ENCODE measurements at places on chromosomes 11 and 22.

DNA sequence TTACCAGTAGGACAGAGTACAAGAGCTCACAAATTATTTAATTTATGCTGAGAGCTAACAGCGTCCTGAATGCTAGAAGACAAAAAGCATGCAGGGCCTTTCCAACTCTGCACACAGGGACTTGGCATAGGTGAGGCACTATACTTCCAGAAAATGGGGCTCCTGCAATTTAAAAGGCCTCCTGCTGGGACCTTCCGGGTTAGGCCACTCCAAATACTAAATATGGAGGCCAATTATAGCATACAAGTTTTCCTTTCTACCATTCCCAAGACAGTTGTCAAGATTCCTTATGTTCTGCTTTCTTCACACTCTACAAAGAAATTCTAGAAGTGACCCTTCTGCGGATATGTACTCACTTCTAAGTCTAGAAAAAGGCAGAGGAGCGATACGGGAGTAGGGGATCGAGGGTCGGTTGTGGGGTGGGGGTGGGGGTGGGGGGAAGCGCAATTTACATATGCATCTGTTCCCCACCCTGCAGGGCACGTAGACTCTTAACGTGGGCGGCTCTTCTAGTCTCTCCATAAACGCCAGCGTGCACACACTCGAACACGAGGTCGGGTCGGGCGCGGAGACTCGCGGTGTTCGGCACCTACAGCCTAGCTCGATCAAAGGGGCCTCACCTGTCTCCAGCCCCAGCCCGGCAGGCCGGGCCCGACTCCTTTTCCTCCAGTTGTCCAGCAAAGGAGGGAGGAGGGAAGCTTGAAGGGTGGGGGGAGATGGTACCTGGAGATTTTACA lies 728 bp downstream of the DCUN1D5 start:
- DNase-seq, result peak; percentile 59

DNA sequence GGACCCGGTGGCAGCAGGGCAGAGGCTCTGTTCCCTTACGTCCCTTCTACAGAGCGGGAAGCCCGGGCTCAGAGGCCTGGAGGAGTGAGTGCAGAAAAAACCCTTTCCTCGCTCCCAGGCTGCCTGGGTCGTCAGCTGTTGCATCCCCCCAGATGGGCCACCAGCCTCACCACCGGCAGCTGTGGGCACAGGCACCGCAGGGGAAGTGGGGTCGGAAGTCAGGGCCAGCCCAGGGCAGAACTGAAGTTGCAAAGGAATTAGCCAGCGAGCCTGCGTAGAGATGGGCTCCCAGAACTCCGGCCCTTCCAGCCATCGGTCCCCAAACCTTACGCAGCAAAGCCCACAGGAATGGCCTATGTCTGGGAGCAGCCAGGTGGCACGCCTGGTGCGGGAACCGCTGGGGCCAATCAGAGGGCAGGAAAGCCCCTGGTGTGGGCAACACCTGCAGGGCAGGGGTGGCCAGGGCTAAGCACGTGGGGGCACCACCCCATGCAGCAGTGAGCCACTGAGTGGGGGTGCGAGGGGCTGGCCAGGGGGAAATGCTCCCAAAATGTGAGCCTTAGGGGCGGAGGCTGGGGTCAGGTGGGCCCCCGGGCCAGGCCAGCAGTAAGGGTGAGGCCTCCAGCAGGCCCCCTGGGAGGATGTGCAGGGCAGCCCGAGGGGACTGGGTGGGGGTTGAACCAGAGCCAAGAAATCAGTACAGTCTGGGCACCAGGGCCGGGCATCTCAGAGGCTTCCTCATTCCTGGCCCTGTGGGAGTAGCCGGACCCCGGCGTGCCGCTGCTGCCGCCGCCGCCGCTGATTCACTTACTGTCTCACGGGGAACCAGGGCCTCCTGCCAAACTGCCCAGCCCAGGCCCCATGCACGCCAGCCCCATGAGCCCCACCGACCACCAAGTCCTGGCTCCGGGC lies 58.2 kb downstream of the WNT7B start:
- no peak for DNase-seq

GRCh38 chr11:23586173-23586572 lies 725.9 kb upstream of the CCDC179 start:
- DNase-seq, result no peak

DNA sequence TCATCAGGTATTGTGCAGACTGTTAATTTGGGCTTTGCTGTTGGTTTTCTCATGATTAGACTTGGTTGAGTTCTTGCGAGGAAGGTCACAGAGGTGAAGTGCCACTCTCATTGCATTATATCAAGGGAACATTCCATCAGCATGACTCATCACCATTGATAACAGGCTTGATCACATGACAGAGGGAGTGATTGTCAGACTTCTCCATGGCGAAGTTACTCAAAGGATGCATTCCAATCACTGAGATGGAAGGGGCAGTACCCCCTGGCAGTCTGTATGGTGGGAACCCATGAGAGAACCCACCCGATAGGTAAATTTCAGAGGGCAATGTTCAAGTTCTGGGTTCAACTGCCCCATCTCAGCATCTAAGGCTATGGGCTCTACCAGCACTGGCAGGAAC lies 19.4 kb upstream of the P2RY2 start:
- DNase-seq, result no peak

- no peak for DNase-seq
Measured at GRCh38 chr22:24069721-24070120, 58.6 kb downstream of the CABIN1 start.

DNA sequence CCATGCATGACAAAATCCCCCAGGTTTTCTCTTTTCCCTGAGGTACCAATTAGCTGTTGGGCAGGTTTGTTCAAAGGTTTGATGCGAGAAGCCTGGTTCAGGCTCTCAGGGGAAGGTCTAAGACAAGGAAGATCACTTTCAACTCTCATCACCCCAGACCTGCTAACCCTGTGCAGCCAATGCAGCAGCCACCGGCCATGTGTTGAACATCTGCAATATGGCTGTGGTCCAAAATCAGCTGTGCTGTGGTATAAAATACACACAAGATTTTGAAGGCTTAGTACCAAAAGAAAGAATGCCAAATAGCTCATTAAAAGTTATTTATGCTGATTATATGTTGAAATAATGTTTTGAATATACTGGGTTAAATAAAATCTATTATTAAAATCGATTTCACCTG lies 58.5 kb downstream of the SMCO4 start:
- no peak for DNase-seq

- DNase-seq, result no peak
Measured at GRCh38 chr11:78914503-78914902, 339.8 kb upstream of the NARS2 start.

DNA sequence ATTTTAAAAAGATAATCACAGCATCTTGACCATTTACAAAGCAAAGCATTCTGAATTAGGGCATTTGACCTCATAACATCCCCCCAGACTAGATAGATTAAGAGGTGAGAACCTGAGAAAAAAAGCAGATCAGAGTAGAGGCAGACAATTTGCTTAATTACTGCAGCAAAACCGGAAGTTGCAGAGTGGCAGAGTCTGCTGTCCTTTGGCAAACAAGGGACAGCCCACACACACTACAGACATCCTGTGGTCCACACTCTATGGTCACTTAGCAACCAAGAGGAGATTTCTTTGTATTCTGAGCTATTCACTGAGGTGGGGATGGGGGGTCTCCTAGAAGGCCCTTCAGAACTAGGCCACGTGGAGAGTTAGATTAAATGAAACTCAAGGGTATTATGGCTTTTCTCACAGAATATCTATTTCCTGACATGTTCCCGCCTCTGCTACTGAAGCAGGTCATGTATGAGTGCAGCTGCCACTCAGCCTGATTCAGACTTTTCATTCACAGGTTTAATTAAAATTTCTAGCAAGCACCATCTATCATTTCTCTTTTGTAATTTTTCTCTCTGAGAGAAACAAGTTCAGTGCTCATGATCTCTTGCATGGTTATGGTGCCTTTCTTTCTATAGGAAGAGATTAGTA lies 48.5 kb downstream of the SVIP start:
- no peak for DNase-seq

DNA sequence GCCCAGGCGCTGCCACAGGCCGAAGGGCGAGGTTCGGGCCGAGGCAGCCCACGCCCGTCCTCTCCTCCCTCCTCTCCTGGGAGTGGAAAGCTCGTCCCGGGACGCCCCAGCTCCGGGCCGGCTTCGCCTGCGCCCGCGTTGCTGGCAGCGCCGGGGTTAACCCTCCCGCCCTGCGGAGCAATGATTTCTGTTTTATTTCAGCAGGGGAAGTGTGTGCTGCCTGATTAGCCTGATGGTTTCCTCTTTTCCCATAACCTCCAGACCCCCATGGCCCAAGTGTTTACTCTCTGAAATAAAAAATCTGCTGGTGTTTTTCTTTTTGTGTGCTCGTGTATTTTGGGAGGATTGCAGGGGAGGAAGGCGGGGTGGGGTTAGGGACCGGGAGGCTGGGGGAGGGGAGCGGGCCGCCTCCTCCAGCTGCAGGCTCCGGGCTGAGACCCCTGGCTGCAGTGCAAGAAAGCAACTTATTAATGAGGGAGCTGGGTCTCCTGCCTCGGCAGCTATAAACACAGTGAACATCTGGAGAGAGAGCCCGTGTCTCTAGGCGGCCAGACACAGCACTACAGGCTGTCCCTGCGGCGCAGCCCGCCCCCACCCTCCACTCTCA lies 38.6 kb downstream of the ETS1 start:
- DNase-seq, result peak; percentile 86

GRCh38 chr11:94196363-94196762 lies 67.7 kb downstream of the PANX1 start:
- no peak for DNase-seq

GRCh38 chr22:42296381-42296853 lies 26.0 kb upstream of the TCF20 start:
- peak; percentile 69 for DNase-seq

DNA sequence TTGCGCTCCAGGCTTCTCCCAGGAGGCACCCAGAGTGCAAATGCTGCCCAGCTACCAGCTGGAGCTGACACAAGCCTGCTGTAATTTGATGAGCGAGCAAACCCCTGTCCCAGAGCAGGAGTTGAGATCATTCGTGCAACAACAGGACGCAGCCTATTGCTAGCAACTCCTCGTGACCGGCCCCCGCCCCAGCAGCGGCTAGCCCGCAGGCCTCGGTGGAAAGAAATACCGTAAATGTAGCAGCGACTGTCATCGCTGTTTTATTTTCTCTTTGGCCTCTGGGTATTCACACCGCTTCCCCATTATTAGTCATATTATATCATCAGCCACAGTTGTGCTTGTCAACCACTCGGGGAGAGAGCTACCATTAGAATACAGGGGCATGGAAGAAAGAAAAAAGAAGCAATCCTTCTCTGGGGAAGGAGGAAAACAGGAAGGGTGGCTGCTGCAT lies 59.2 kb upstream of the ATXN10 start:
- peak; percentile 72 for DNase-seq

- no peak for DNase-seq
Measured at GRCh38 chr11:14455648-14456430, 43.8 kb downstream of the COPB1 start.

- no peak for DNase-seq
Measured at GRCh38 chr11:9697766-9698165, 33.9 kb downstream of the SWAP70 start.

DNA sequence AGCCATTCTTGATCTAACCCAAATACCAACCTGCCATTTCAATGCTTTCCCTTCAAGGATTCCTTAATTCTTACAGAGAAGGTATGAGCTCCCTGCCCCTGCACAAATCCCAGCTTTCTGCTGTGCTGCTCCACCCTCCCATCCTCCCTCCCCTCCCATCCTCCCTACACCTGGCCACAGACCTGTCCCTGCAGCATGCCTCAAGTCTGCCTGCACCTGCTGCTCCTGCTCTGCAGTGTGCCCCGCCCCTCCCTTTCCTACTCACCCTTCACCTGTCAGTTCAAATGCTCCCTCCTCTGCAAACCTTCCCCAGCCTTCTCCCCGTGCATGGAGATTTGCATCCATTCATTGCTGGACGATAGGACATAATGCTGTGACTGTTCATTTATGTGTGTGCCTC lies 139.9 kb upstream of the NARS2 start:
- no peak for DNase-seq

- DNase-seq, result no peak
Measured at GRCh38 chr11:19844012-19844411, 131.4 kb downstream of the NAV2 start.

- DNase-seq, result no peak
Measured at GRCh38 chr22:48948575-48949170, 879.0 kb downstream of the BRD1 start.

DNA sequence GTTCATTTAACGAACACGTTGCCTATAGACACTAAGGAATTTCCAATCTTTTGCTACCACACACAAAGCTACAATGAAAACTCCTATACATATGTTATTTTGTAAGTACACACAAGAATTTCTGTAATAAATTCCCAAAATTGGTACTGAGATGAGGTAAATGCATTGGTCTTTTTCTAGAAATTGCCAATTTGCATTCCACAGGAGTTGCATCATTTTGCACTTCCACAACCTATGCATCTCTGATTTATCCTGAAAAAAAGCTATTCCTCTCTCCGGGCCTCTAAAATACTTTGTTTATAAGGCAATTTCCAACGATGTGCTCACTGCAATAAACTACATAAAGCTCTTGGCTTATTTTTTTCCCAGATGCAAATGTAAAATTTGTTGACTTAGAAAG lies 24.9 kb downstream of the IMMP1L start:
- DNase-seq, result no peak

GRCh38 chr22:23126165-23127054 lies 15.4 kb downstream of the RSPH14 start:
- no peak for DNase-seq

DNA sequence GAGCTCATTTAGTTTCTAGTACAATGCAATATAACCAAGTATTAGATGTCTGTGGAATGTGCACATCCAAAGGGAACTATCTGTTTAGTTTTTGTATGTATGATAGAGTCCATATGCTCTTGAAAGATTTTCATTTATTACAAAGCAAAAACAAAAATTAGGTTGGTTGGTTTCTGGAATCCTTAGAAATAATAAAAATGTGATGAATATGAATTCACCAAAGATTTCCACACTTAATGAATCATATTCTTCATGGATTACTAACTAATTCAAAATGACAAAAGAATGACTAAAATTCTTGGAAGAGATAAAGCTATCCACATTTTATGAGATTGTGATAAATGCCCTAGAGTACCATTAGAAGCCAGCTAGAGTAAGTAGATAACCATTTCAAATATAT lies 261.1 kb downstream of the SBF2 start:
- no peak for DNase-seq

GRCh38 chr11:6703247-6704063 lies 20.3 kb upstream of the MRPL17 start:
- DNase-seq, result no peak

DNA sequence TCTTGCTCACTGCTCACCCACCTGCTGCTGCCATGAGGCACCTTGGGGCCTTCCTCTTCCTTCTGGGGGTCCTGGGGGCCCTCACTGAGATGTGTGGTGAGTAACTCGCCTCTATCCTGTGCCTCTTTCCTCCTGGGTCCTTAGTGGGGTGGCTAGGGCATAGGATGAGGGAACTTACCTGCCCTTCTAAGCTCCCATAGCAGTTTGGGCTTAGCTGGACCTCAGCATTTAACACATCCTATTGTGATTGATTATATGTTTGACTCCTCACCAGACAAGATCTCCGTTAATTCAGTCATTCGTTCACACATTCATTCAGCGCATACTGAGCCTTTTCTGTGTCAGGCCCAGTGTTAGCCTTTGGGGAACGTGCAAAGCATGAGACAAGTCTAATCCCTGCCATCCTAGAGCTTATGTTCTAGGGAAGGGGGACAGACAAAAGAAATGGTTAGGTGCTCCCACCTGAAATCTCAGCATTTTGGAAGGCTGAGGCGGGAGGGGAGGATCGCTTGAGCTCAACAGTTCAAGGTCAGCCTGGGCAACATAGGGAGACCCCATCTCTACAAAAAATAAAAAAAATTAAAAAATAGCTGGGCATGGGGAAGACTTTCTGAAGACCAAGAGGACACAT lies 441 bp downstream of the TCN2 start:
- DNase-seq, result no peak

All from left hindlimb (tissue), 1 donor.